ENCODE measurements at places on chromosomes 16 and 17.

- no peak for DNase-seq
These were observed 20.7 kb downstream of the CPNE2 start for GRCh38 chr16:57113042-57113453.

DNA sequence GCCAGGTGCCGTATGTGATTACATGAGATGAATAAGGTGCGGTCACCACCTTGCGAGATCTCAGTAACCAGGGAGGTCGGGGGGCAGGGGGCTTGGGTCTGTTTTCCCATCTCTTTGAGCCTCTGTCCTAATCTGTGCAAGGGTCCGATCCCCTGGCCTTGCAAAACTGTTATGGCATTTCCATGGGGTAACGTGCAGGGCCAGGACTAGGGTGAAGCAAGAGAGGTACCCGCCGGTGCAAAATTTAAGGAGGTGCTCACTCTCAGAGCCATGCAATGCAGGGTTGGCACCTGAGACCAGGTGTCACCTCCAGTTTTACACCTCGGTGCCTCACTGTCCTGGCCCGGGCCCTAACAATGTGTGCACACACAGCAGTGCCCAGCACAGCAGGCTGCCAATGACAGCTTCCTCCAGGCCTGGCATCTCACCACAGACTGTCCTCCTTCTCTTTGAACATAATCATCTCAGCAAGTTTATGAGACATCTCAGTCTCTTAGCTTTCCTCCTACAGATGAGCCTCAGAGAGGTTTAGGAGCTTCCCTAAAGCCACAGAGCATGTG lies 43.6 kb downstream of the C16orf95 start:
- no peak for DNase-seq

- DNase-seq: no peak
These were observed 1.1 kb downstream of the NOXO1 start for GRCh38 chr16:1980030-1980769.

DNA sequence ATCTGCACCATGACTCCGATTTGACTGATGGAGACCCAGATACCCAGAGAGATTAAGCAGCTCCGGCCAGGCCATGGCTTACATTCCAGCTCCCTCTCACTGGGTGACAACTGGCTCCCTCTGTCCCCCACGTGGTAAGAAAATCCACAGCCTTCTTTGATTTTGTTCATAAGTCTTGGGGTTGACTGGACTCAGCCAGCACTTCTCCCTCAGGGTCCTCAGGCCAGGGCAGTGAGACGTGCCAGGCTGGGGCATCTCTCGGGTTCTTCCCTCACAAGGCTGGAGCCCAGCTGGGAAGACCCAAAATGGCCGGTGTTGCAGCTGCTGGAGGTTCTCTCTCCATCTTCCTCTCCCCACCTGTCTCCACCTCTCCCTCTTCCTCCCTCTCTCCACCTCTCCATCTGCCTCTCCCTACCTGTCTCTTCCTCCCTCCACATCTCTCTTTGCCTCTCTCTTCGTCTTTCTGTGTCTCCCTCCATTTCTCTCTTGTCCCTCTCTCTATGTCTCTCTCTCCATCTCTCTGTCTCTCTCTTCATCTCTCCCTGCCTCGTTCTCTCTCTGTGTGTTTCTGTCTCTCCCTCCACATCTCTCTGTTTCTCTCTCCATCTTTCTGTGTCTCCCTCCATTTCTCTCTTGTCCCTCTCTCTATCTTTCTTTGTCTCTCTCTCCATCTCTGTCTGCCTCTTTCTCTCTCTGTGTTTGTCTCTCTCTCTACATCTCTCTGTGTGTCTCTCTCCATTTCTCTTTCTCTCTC lies 105.3 kb downstream of the FOXL1 start:
- no peak for DNase-seq

DNA sequence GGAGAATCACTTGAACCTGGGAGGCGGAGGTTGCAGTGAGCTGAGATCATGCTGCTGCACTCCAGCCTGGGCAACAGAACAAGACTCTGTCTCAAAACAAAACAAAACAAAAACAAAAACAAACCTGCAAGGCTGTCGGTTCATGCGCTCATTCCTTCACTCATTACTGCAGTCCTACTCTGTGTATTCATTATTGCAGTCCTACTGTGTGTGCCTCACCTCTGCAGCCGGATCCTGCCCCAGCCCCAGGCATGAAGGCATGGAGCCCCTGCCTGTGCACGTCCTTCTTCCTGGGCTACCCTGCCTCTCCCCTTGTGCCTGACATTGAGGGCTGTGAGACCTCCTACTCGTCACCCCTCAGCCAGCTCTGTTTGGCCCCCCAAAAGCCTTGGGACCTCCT lies 57.6 kb downstream of the TMEM235 start:
- no peak for DNase-seq

DNA sequence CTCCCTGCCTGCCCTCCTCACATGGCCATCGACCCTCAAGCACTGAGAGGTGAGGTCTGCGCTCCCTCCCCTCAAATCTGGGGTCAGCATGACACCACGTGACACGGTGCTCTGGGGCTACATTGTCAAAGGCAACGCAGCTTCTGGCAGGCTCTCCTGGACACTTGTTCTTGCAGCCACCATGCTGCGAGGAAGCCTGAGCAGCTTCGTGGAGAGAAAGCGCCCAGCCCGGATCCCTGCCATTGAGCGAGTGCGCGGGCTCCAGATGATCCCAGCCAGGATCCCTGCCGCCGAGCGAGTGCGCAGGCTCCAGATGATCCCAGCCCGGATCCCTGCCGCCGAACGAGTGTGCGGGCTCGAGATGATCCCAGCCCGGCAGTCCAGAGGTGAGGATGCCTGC lies 70.9 kb upstream of the METRNL start:
- DNase-seq: no peak

DNA sequence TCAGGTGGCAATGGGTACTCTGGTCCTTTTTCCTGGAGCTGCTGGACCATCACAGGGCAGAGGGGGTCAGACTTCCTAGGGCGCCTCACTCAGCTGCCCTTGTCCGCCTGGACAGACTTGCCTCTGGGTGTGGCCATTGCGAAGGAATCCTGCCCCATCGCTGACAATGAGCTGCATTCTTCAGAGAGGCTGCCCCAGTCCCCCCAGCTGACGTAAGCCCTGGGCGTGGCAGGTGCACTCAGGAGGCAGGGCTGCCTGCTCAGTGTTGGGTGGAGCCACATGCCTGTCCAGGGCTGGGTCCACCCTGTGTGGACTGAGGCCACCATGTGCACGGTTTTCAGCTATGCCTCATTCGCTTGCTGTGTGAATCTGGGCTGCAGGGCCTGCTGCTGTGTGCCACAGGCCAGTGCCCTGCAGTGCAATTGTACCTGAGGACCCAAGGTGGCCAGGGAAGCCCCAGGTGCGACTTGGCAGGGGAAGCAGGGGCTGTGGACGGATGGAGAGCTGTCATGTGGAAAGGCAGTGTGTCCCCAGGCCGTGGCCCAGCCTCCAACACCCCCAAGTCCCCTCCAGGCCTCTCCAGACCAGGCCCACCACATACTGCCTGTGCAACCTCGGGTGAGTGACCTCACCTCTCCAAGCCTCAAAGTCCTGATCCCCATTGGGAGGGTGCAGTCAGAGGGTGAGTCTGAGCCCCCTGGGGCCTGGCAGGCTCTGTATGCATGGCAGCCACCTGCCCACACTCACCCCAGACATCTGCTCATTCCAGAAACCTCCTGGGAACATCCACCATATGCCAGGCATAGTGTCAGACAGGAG lies 14.0 kb upstream of the MPRIP start:
- DNase-seq: no peak

DNA sequence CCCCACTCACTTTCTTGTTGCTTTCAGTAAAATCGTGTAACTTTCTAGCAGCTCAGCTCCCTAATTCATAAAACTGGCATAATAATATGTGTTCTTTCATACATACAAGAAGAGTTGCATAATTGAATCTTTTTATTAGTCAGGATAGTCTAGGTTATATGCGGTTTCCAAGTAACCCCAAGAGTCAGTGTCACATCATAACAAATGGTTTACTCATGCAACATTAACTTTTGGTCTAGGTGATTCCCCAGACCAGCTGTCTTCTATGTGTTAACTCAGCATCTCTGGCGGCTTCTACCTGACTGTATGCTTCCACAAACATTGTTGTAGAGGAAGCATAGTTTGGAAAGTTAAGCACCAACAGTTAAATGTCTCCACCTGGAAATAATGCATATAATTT lies 1000.4 kb downstream of the CDH11 start:
- DNase-seq: no peak
